ENCODE measurements at places on chromosomes 7 and 10. TPM values are rescaled to one million over a fixed set of nuclear protein-coding genes. Genes with fewer than 3 reads are reported as not detected.

ASCC1 gene
- total RNA-seq = 24.8 TPM

TECTB gene
- total RNA-seq = not detected

CALHM1 gene
- 0.12 TPM for total RNA-seq

MMRN2 gene
- not detected for total RNA-seq

PHF14 gene
- total RNA-seq = 30.1 TPM

C1GALT1 gene
- total RNA-seq = 58.2 TPM
